ENCODE measurements at places on chromosomes 1 and 21. TPM values are rescaled to one million over a fixed set of nuclear protein-coding genes. Genes with fewer than 3 reads are reported as not detected.

Gene SPRR2E
- not detected for total RNA-seq

Gene LCE1A
- total RNA-seq = not detected

Gene MUL1
- total RNA-seq = 26.5 TPM

Gene LCE3E
- total RNA-seq = not detected

Gene KCNQ4
- total RNA-seq = 25.5 TPM

Gene OR2T11
- not detected for total RNA-seq

Gene ATP1A2
- total RNA-seq = 100 TPM

- no peak for ATAC-seq
Measured at GRCh38 chr21:42381347-42381984, 14.4 kb downstream of the TMPRSS3 start.

GRCh38 chr21:14526836-14527695, 19.0 kb downstream of the SAMSN1 start:
- ATAC-seq = no peak

- no peak for ATAC-seq
Measured at GRCh38 chr1:228544021-228544850, 57.1 kb downstream of the RNF187 start.

DNA sequence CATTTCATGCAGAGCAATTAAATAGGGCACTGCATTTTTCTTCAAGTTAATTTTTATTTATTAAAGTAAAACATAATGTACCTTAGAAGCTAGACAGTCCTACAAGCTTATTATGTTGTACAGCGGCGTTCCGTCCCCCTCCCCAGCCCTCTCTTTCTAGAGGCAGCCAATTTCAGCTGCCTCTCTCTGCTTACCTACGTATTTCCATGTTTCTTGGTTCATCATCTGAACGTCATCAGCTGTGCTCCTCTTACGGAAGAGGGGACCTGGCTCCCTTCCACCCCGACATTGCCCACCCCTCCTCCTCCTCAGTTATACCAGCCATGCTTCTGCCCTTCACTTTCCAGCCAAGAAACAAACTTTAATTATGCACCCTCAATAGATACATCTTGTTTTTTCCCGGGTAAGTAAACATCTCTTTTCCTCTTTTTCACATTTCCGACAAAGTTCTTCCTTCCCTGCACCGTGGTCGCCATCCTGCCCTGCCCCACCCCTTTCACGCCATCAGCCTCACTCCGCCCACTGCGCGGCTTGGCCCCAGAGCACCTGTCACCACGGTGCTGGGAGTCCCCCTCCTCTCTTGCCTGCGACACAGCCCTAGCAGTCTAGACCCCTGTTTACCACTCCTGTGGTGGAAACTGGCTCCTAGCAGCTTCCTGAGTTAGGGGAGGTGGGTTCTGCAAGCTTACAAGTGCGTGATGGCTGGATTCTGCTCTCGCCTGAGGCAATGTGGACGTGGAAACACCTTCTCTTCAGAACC, 57.9 kb downstream of the SLC37A1 start:
- ATAC-seq = no peak

GRCh38 chr1:32780628-32781234, 36.4 kb downstream of the YARS1 start:
- no peak for ATAC-seq

GRCh38 chr1:69413129-69413528, 154.6 kb upstream of the LRRC7 start:
- ATAC-seq = no peak

- no peak for ATAC-seq
Measured at GRCh38 chr21:32215306-32215685, 63.6 kb downstream of the MIS18A start.

DNA sequence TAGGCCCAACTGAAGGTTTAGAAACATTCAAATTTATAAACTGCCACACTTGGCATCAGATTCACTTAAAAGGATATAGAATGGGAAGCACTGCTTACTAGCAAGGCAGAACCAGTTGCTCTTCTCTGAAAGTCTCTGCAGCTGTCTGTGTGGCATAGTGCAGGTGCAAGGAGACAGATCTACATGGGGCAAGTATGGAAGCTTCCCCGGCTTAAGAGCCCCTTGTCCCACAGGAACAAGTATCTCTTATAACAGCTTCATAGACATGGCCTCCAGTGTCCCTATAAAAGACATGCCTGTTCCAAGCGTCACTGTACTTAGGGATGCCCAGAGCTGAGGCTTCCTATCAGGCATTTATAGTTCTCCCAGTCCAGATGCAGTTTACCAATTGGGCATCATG, 26.5 kb downstream of the ZBTB8B start:
- ATAC-seq = no peak
